Stomach (tissue), 19 donors: ENCODE measurements at places on chromosomes 6 and 20. TPM values are rescaled to one million over a fixed set of nuclear protein-coding genes. Genes with fewer than 3 reads are reported as not detected.

- no peak for DNase-seq
Measured at GRCh38 chr6:75566137-75566767, 35.4 kb upstream of the SENP6 start.

GRCh38 chr20:57464642-57465211 is 60.2 kb downstream of the CTCFL start:
- no peak for DNase-seq

- DNase-seq = no peak
Measured at GRCh38 chr6:106530502-106530901, 98.8 kb downstream of the RTN4IP1 start.

GRCh38 chr6:162706232-162706631 is 21.3 kb downstream of the PRKN start:
- peak; percentile 89 for DNase-seq

GRCh38 chr6:20379231-20379630 is 22.4 kb upstream of the E2F3 start:
- no peak for DNase-seq

DNA sequence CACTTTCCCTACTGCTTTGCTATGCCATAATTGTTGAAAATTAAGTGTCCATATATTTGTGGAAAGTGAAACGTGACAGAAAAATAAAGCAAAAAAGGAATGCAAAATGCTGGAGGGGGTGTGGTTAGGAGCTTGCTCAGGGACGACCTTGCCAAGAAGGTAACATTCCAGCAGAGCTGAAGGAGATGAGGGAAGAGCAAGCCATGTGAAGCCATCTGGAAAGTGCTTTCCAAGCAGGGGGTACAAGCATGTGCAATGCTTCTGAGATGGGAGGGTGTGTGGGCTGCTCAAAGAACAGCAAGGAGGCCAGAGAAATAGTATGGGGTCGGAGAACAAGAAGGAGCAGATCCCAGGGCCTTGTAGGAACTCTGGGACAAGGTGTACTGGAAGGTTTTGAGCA is 161.7 kb downstream of the ISM1 start:
- no peak for DNase-seq

DNA sequence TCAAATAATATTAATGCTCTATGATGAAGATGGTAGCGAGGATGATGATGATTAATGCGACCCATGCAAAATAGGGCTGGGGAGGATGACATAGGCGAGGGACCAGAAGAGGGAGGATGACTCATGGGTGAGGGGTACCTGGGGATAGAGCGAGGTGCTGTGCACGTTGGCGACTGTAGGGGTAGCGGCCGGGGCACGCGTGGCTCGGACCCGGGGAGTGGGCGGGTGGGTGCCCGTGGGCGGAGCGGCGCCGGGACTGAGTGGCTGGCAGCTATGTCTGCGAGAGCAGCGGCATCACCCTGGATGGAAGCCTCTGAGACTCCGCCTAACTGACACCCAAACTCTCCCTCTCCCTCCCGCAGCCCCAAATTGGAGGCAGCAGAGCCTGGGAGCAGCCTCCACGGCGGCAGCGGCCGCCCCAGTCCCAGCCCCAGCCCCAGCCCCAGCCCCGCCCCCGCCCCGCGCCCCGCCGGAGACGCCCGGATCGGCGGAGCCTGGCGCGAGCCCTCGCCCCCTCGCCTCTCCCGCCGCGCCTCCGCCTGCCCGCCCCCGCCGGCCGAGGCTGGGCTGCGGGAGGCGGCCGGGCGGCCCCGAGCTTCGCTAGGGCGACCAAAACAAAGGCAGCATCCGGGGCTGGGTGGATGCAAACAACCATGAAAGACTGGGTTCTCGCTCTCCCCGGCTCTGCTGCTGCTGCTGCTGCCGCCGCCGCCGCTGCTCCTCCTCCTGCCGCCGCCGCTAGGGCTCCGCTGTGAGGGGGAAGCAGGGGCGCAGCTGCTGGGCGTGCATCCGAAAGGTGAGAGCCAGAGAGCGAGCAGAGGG is at the start of gene RIMS1:
Gene RIMS1 (plus strand): TSS at position 367 of the 822 bp plus-strand sequence. CDS start 474 bp downstream, outside the sequence.
- peak; percentile 73 for DNase-seq

DNA sequence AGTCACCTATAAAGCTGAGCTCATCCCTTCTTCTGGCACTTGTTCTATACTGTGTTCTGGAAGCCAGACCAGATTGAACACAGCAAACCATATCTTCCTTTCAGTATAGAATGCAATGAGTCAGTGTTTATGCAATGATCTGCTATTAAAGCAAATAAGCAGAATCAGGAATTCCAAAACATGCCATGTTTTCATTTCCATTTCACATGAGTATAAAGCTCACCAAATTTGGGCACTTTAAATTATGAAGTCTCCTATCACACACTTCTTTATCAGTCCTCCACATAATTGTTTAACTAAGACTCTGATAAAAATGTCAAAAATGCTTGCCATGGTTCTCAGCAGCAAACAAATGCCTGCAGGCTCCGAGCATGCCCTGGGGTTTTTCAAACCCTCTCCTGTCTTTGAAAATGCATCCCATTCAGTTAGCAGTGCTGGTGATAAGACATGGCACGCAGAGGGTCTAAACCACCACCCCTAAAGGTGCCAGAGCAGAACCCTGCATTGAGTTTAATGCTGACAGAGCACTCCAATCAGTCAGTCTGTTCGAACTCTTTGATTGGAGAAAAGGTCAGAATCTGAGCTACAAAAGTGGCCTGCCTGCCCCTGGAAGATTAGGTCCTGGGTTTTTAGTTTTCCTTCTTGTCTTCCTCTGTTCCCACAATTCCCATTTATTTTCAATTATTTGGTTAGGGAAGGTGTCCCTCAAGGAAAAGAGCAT is 234.1 kb downstream of the GMPR start:
- DNase-seq = no peak

- DNase-seq = no peak
Measured at GRCh38 chr6:137146206-137146605, 27.2 kb downstream of the IL22RA2 start.

- no peak for DNase-seq
Measured at GRCh38 chr6:85580878-85581267, 12.8 kb downstream of the SNX14 start.

DNA sequence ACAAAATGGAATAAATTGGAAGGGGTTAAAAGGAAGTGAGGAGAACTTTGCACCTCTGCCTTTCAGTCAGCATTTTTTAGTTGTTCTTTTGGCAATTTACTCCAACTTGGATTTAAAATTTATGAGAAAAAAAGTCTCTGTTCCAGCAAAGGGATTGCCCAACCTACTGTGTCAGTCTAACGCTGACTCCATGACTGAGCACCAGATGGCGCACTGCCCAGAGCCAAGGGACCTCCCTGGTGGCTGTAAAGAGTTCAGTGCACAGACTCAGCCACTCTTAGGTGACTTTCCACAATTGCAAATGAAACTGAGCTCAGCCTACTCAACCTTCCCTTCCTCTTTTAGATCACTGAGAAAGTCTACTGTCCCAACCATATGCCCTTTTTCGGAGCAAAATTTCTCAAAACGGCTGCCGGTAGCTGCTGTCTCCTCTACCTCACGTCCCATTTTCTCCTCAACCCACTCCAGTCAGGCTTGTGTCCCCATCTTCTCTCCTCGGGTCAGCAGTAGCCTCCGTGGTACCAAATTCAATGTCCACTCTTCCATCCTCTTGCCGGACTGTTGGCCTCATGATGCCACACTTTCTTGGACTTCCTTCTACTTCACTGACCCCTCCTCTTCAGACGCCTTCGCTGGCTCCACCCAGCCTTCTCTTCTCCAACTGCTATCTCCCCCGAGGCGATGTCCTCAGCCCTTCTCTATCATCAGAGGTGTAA is 38.7 kb downstream of the GSTA2 start:
- DNase-seq = peak; percentile 83

DNA sequence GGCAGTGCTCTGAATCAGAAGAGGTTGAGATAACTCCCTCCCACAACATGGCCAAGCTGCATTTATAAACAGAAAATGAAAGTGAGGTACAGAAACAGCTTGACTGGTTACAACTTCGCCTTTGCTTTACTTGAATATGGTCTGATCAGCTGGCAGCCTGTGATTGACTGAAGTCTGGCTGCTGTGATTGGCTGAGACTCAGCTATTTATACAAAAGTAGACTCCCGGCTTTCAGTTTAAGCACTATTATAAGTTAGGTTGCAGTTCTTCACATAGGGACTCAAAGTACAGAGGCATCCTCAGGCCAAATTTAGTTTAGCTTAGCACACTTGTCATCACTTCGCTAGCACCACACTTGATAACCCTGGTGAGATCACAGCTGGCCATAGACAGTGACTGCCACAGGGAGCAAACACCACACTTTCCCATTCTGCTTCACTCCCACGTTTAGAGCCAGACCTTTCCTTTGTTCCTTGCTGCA is 362.6 kb downstream of the EPM2A start:
- DNase-seq = peak; percentile 33

- no peak for DNase-seq
Measured at GRCh38 chr6:166036316-166037095, 131.1 kb downstream of the TBXT start.

DNA sequence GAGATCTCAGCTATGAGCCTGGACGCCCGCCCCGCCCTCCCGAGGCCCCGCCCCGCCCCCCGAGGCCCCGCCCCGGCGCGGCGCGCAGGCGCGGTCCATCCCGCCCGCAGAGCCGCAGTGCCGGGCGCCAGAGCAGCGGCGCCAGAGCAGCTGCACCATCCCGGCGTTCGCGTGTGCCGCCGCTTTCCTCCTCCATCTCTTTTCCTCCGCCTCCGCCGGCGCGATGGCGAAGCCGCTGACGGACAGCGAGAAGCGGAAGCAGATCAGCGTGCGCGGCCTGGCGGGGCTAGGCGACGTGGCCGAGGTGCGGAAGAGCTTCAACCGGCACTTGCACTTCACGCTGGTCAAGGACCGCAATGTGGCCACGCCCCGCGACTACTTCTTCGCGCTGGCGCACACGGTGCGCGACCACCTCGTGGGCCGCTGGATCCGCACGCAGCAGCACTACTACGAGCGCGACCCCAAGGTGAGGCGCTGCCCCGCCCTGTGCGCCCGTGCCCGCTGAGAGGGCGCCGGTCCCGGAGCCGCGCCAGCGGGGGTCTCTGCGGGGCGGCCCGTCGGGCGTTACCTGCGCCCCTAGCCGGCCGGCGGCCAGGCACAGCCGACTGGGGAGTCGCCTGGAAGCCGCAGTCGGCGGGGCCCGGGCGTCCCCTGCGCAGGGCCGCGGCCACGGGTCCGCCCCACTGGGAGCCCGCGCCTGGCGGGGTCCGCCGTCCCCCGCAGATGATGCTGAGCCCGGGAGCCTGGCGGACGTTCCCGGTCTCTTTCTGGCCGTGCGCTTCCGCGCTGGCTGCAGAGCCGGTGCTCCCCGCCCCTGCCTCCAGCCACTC is at the start of gene PYGB:
Gene PYGB (plus strand): TSS at position 130 of the 830 bp plus-strand sequence. CDS start 94 bp downstream, at position 224.
- DNase-seq = peak; percentile 93

- no peak for DNase-seq
Measured at GRCh38 chr6:77183447-77183846, 279.8 kb downstream of the HTR1B start.

GRCh38 chr6:136586295-136586694 is 36.1 kb upstream of the MAP7 start:
- no peak for DNase-seq

GRCh38 chr20:8346700-8347270 is 214.7 kb downstream of the PLCB1 start:
- no peak for DNase-seq

GRCh38 chr6:106300944-106301343 is 24.6 kb downstream of the ATG5 start:
- DNase-seq = no peak

DNA sequence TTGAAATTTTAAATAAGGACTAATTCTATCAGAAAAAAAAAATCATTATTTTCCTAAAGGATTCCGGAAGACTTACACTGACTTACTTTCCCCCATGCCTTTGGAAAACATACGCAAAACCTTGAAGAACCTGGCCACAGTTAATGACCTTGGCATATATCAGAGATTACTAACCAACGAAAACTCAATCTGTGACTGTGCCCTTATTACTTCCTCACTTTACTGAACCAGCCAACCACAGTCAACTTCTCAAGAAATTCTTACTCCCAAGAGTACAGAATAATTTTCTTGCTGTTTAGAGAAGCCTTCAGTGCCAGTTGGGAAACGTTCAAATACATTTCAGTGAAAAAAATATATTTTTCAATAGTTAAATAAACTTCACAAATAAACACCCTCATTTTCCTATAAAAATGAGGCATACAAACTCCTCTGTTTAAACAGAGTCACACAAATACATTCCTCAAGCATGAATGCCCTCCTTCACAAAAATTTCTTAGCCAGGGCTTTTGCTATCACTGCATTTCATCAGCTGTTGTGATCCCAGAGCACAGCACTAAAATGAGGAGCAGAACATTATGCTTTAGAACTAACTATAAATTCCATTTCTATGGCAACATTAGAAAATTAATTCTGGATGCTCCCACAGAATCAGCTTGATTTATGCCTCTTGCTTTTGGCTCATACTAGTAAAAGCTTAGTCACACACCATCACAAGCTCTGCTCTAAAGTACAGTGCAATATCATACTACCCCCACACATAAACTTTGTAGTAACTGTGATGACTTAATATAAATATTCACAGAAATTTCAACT is 117.6 kb downstream of the DST start:
- peak; percentile 84 for DNase-seq

DNA sequence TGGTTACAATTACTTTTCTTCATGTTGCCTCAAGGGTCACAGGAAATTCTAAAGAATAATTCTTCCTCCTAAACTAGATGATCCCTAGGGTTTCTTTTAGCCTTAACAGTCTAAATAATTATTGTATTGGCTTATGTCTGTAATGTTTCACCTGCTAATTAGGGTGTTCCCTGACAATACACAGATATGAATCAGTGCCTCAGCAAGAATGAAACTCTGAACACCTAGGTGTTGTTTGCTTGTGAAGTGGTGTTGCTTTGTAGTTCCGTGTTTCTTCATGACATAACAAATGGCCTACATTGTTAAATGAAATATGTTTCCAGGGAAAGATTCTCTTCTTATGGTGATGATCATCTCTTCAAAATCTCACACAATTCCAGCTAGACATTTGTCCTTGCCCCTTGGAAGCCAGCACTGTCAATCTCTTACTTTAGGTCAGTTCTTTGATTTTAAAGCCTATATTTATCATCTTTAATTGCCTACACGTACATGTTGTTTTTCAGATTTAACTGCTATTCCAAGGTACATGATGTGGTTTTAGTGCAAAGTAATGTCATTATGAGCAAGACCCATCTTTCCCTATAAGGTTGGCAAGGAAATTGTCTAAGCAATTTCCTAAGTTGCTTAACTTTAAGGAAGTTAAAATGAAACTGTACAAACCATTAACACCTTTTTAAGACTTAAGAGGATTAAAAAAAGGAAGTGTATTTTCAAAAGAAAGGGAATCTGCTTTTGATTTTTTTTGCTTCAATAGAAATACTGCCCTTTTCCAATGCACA is 111.9 kb downstream of the TBC1D7 start:
- peak; percentile 19 for DNase-seq

POU5F1 gene
- 86.2 TPM for total RNA-seq

FKBP1C gene
- 0.37 TPM for total RNA-seq

TCP11 gene
- total RNA-seq = not detected

OSTM1 gene
- total RNA-seq = 20.6 TPM

MAS1 gene
- total RNA-seq = not detected

DEFB124 gene
- 1.1 TPM for total RNA-seq

ZNF165 gene
- 4.2 TPM for total RNA-seq

GSTA2 gene
- 0.89 TPM for total RNA-seq

BTBD9 gene
- total RNA-seq = 90.2 TPM

PDYN gene
- total RNA-seq = not detected

BNIP5 gene
- total RNA-seq = 5.7 TPM

HCRTR2 gene
- not detected for total RNA-seq
